ENCODE measurements at places on chromosomes 6 and 20. TPM values are rescaled to one million over a fixed set of nuclear protein-coding genes. Genes with fewer than 3 reads are reported as not detected.
A peak's percentile ranks its signal among the peaks of the same experiment; 100 is the strongest.

SYCP2 gene
- total RNA-seq: 60.9 TPM

ZKSCAN8 gene
- total RNA-seq: 8.7 TPM

DYNLT2 gene
- total RNA-seq: 0.21 TPM

RSPH9 gene
- not detected for total RNA-seq

FUT9 gene
- not detected for total RNA-seq

ANKRD6 gene
- total RNA-seq: 32.2 TPM

FAM209B gene
- total RNA-seq: not detected

GRCh38 chr6:163780994-163781393, 366.5 kb downstream of the QKI start:
- H3K4me1 ChIP-seq: no peaks in the 10 kb centered on the region
- no peak overlapping the region for H3K4me3 ChIP-seq
- H3K27ac ChIP-seq: no peak overlapping the region
- no peaks in the 10 kb centered on the region for H3K27me3 ChIP-seq
- DNase-seq: no peak
- no peaks in the 10 kb centered on the region for H3K36me3 ChIP-seq

- H3K27me3 ChIP-seq: no peaks in the 10 kb centered on the region
- no peak overlapping the region for H3K27ac ChIP-seq
- no peak overlapping the region for H3K4me3 ChIP-seq
- H3K4me1 ChIP-seq: no peaks in the 10 kb centered on the region
- no peak for DNase-seq
Measured at GRCh38 chr6:95545686-95546085, 31.6 kb upstream of the MANEA start.

DNA sequence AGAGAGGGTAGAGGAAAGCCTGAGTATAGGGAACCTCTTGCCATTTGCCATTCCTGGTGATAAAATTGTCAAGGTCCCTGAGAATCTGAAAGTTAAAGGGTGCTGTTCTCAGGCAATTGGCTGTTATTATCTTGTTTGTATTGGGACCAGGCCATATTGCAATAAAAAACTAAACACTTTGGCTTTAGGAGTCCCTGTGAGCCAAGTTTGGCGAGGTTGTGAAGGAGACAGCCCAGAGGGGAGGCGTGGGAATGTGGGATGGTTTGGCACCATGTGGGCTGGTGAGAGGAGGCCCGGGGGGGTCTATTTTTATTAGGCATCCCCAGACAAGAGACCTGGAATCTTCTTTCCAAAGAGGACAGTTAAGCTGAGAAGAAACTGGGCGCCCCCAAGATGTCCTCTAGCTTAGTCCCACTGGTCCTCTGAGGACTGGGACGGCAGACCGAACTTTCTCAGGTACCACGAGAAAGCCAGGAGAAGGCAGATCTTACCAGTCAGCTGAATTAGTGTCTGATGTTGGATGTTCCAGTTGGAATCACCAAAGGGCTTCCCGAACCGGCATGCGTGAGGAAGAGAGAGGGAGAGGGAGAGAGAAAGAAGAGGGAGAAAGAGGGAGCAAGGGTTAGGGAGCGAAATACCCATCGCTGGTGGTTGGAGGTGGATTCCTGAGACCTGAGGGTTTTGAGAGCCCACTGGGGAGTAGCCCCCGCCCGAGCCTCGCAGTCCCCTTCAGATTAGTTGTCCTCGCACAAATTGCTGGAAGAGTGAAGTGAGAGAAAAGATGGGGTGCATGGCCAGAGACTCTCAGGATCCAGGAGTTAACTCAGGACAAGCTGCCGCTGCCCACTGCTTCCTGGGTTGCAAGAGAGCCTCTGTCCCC, 24.4 kb downstream of the DYNLT1 start:
- no peaks in the 10 kb centered on the region for H3K4me1 ChIP-seq
- H3K27ac ChIP-seq: no peak overlapping the region
- H3K4me3 ChIP-seq: no peak overlapping the region
- H3K36me3 ChIP-seq: peaks cover 11% of the 10 kb centered on the region
- H3K27me3 ChIP-seq: no peaks in the 10 kb centered on the region
- DNase-seq: no peak

DNA sequence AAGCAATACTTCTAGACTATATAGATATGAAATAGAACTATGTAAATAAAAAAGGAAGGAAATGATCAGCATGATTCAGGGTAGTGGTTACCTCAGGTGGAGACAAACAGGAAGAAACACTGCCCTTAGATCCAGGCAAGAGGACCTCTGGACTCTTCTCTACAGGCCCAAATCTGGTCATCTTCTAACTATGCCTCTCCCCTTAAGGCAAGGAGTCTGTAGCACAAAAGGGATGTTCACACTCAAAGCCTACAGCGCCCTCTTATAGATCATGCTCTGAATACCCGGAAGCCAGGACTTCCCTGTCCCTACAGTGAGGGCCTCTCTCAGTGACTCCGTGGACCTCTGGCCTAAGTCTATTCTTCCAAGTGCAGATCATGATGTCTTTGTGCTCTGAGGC, 30.4 kb upstream of the HIVEP2 start:
- no peaks in the 10 kb centered on the region for H3K4me1 ChIP-seq
- H3K27ac ChIP-seq: no peak overlapping the region

- H3K27ac ChIP-seq: no peak overlapping the region
- no peaks in the 10 kb centered on the region for H3K4me1 ChIP-seq
- no peak overlapping the region for H3K4me3 ChIP-seq
- no peaks in the 10 kb centered on the region for H3K36me3 ChIP-seq
- no peak for DNase-seq
Measured at GRCh38 chr6:321158-321438, 28.8 kb downstream of the DUSP22 start.

- no peak overlapping the region for H3K27ac ChIP-seq
- H3K36me3 ChIP-seq: peaks cover 37% of the 10 kb centered on the region
- no peak overlapping the region for H3K4me3 ChIP-seq
- H3K4me1 ChIP-seq: no peaks in the 10 kb centered on the region
- DNase-seq: no peak
- H3K27me3 ChIP-seq: no peaks in the 10 kb centered on the region
Measured at GRCh38 chr6:148550569-148550968, 196.3 kb upstream of the UST start.

DNA sequence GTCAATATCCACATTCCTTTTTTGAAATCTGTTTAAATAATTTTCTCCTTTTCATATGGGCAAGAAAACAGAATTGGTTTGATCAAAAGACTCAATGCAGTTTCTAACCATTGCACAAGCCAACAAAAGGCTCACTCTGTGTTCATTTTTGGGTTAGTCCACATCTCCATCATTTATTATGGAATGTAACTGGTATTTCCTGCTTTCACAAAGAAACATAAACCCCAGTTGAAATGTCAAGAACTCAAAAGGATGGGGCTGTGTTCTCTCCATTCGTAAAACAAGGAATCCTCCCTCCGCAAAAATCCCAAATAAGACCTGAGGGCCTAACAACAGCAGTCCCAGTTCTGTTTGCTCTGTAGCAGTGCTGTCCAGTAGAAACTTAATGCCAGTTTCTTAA, 420.9 kb downstream of the GJA1 start:
- no peaks in the 10 kb centered on the region for H3K36me3 ChIP-seq
- H3K27me3 ChIP-seq: no peaks in the 10 kb centered on the region
- peak overlapping the region; percentile 60 for H3K27ac ChIP-seq
- no peak overlapping the region for H3K4me3 ChIP-seq

DNA sequence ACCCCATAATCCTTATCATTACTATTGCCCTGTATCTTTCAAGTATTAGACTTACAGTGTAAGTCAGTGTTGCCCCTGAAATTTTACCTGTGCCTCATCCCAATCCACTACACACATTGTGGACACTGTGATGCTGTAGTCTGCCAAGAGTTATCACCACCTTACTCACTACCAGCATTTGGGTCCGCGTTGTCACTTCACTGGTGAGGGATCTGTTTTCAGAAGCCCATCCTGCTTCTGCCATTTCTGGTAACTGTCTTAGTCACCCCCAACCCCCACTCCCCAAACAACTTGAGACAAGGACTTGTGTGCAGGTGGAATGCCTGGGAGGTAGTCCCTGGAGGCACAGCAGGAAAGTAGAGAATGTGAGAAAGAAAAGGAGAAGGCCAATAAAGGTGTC, 6.0 kb upstream of the RAB44 start:
- H3K27me3 ChIP-seq: no peaks in the 10 kb centered on the region
- DNase-seq: no peak
- no peak overlapping the region for H3K4me3 ChIP-seq
- no peak overlapping the region for H3K27ac ChIP-seq
- H3K36me3 ChIP-seq: peaks cover 17% of the 10 kb centered on the region

- no peaks in the 10 kb centered on the region for H3K27me3 ChIP-seq
- H3K36me3 ChIP-seq: no peaks in the 10 kb centered on the region
- DNase-seq: no peak
- no peaks in the 10 kb centered on the region for H3K4me1 ChIP-seq
- H3K4me3 ChIP-seq: peak overlapping the region; percentile 93
- H3K27ac ChIP-seq: peak overlapping the region; percentile 80
Measured at GRCh38 chr6:130018744-130019325, 454 bp downstream of the L3MBTL3 start.

- no peak overlapping the region for H3K4me3 ChIP-seq
- H3K4me1 ChIP-seq: peaks cover 2% of the 10 kb centered on the region
- no peak overlapping the region for H3K27ac ChIP-seq
- no peak for DNase-seq
Measured at GRCh38 chr6:111841822-111842221, 31.4 kb downstream of the FYN start.

GRCh38 chr6:145809211-145809610, 5.4 kb downstream of the FBXO30 start:
- H3K27ac ChIP-seq: no peak overlapping the region
- DNase-seq: no peak
- no peaks in the 10 kb centered on the region for H3K27me3 ChIP-seq
- no peaks in the 10 kb centered on the region for H3K4me1 ChIP-seq
- H3K4me3 ChIP-seq: no peak overlapping the region

Data from ascending aorta (tissue), 2 donors.